ENCODE measurements at places on chromosomes 5 and 9. TPM values are rescaled to one million over a fixed set of nuclear protein-coding genes. Genes with fewer than 3 reads are reported as not detected.

GRCh38 chr5:30092548-30092947 lies 1100.9 kb upstream of the CDH6 start:
- H3K4me3 ChIP-seq, result no peak overlapping the region
- no peaks in the 10 kb centered on the region for H3K27me3 ChIP-seq
- no peak overlapping the region for H3K27ac ChIP-seq
- H3K4me1 ChIP-seq, result no peaks in the 10 kb centered on the region
- no peak for DNase-seq

Gene SH3TC2
- total RNA-seq, result not detected

DNA sequence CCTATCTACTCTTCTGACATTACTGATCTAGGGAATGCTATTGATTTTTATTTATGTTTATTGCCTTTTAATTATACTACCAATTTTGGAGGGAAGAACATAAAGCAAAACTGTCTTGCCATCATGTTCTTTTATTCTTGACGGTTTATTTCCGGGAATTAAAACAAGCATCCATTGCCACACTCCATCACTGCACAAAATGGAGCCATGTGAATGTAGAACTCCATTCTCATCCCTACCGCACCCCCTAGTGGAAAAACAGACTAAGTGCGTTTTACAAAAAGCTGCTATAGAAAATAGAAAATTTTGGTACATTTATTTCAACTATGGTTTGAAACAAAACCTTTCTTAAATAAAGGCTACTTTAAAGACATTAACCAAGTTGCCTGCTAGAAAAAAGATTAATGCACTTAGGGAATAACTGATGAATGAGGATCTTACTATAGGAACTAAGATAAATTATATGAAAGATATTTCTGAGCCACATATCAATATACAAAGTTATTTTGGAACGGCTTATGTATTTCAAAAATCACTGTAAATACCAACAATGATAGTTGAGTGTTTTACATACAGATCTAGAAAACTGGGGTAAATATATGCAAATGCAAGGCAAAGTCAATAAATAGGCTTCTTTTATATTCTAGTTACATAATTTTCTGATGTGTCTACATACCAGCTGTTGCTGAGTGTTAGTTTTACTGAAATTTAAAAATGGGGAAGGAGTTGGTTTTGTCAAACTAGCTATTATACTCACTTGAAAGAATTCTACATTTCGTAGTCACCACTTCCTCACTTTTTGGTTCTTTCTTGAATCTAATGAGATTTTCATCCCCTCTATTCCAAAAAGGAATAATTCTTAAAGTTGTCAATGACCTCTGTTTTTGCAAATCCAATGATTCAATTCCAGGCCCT lies 26.5 kb downstream of the OXCT1 start:
- peaks cover 2% of the 10 kb centered on the region for H3K4me1 ChIP-seq
- DNase-seq, result no peak
- no peak overlapping the region for H3K27ac ChIP-seq

GRCh38 chr5:127550652-127551409 lies 33.4 kb downstream of the PRRC1 start:
- H3K4me1 ChIP-seq, result no peaks in the 10 kb centered on the region
- H3K27ac ChIP-seq, result no peak overlapping the region
- peaks cover 18% of the 10 kb centered on the region for H3K36me3 ChIP-seq
- DNase-seq, result no peak
- H3K4me3 ChIP-seq, result no peak overlapping the region

DNA sequence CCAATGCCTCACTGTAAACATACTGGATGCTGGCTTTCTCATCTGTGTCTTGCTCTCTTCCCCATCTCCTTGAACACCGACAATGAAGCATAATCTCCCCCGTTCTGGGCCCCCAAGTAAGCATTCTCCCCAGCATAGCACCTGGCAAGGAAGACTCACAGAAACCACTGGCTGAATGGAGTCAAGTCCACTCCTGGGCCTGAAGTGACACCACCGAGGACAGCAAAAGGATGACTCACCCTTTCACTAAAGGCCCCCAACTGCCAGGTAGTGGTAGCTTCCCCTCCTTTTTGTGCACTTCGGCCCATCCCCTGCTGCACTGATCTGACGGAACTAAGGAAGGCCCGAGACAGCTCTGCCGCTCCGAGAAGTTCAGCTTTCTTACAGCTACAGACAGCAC lies 9.4 kb downstream of the VDAC1 start:
- no peak for DNase-seq
- H3K27me3 ChIP-seq, result no peaks in the 10 kb centered on the region
- no peak overlapping the region for H3K4me3 ChIP-seq

- no peak overlapping the region for H3K27ac ChIP-seq
- H3K4me1 ChIP-seq, result peaks cover 3% of the 10 kb centered on the region
- DNase-seq, result no peak
- H3K4me3 ChIP-seq, result no peak overlapping the region
- H3K36me3 ChIP-seq, result no peaks in the 10 kb centered on the region
Measured at GRCh38 chr5:65263321-65263720, 218.4 kb downstream of the ADAMTS6 start.

GRCh38 chr5:1767524-1768282 lies 31.9 kb downstream of the MRPL36 start:
- no peak overlapping the region for H3K4me3 ChIP-seq
- H3K27me3 ChIP-seq, result peaks cover 11% of the 10 kb centered on the region
- no peaks in the 10 kb centered on the region for H3K4me1 ChIP-seq
- H3K36me3 ChIP-seq, result no peaks in the 10 kb centered on the region
- H3K27ac ChIP-seq, result no peak overlapping the region
- no peak for DNase-seq

Gene OR1J2
- total RNA-seq, result not detected

Gene INSL6
- not detected for total RNA-seq

- no peak overlapping the region for H3K27ac ChIP-seq
- H3K4me3 ChIP-seq, result no peak overlapping the region
- H3K36me3 ChIP-seq, result no peaks in the 10 kb centered on the region
- H3K27me3 ChIP-seq, result peaks cover 8% of the 10 kb centered on the region
Measured at GRCh38 chr9:109422641-109423040, 75.5 kb downstream of the PTPN3 start.

DNA sequence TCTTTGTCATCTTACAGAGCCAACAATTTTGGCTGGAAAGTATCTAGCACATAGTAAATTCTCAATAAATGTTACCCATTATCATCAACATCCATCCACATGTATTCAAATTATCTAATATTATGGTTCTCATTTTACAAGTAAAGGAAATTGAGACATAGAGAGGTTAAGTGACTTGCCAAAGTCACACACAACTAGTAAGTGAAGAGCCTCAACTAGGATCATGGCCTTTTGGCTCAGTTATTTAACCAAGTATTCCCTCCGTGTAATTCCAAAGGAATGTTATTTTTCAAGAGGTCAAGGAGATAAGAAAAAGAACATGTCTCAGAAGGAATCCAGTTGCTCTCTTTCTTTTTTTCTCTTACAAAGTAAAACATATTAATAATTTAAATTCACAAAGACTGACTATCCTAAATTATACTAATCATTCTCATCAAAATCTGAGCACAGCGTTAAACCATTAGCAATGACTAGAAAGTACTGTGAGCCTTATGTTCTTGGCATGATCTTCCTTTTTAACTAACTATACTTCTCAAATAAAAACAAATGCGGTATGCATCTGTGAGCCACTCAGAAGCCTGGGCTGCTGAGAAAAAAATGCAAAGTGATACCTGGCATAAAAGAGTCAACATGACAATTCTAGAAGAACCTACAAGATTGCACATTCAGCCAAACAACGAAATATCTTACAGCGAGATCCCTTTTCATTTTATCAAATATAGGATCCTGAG lies 350.9 kb downstream of the GLIS3 start:
- H3K36me3 ChIP-seq, result no peaks in the 10 kb centered on the region
- no peak for DNase-seq
- H3K4me1 ChIP-seq, result no peaks in the 10 kb centered on the region
- H3K4me3 ChIP-seq, result no peak overlapping the region
- no peaks in the 10 kb centered on the region for H3K27me3 ChIP-seq
- no peak overlapping the region for H3K27ac ChIP-seq

All from activated naive CD8-positive, alpha-beta T cell treated with anti-CD3 and anti-CD28 coated beads, Interleukin-2, amount 10 ng/mL, durations not matched to agents 7 days and 5 days (primary cell).